ENCODE measurements at places on chromosomes 12 and 14. TPM values are rescaled to one million over a fixed set of nuclear protein-coding genes. Genes with fewer than 3 reads are reported as not detected.

DNA sequence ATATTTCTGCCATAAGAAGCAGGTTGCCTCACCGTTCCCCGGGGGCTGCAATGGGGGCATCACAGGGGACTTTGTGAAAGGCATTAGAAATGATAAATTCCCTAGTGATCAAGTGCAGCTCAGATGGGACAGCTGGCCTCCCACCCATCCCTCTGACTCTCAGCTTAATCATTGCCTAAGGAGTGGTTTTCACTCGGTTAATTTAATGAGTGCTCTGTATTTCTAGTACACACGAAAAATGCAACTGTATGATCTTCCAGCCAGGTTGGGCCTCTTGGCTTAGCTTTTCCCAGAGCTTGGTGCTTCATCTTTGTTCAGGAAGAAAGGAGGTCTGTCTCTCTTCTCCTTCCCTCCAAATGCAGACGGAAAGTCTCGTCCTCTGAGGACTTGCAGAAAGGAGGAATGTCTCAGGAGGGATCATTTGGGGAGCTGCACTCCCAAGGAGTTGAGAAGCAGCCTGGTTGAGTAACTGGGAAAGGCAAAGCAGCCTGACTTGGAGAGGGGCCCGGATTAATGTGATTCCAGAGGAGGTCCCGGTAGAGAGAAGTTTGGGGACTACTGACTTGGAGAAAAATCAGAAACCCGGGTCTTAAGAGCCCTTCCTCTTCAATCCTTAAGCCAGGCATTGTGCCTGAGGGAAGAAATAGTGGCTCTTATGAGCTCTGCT is 7.2 kb downstream of the CD9 start:
- DNase-seq, result no peak

- DNase-seq, result no peak
Observed at GRCh38 chr14:66802962-66803361, 295.0 kb downstream of the GPHN start.

PDE3A gene
- 22.5 TPM for total RNA-seq

GRCh38 chr12:119153477-119154434 is 25.0 kb upstream of the HSPB8 start:
- peak; percentile 78 for DNase-seq

- no peak for DNase-seq
Observed at GRCh38 chr14:50758305-50758704, 72.7 kb downstream of the NIN start.

DNA sequence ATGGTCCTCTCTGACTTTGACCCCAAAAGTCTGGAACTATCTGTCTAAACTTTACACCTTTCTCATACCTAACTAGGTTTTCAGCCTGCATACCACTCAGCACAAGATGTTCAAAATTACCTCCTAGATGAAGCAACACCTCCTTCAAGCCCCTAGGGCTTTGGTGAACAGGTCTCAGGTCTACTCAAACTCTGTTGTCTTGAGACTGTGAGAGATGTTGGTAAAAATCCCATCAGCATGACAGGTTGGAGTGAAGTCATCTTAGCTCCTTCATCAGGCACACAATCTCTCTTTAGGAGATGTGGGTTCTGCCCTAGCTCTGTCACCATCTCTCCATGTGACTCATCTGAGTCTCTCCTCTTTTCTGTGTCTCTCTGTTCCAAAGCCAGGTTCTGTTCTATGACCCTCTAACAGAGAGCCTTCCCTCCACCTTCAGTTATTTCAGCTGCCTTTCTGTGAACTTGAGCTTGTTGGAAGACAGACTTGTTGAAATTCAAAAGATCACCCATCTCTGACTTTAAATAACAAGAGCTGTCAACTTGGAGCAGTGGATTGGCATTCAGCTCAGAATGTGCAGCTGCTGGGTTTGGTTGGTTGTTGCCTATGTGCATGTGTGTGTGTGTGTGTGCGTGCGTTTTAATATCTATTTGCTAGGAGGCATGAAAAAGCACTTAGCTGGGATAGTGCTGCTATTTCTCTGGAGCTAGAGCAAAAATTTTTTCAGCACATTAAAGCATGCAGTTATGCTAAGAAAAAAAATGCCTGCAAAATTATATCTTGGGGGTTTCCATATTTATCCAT is 130.7 kb downstream of the CRACR2A start:
- DNase-seq, result no peak

DNA sequence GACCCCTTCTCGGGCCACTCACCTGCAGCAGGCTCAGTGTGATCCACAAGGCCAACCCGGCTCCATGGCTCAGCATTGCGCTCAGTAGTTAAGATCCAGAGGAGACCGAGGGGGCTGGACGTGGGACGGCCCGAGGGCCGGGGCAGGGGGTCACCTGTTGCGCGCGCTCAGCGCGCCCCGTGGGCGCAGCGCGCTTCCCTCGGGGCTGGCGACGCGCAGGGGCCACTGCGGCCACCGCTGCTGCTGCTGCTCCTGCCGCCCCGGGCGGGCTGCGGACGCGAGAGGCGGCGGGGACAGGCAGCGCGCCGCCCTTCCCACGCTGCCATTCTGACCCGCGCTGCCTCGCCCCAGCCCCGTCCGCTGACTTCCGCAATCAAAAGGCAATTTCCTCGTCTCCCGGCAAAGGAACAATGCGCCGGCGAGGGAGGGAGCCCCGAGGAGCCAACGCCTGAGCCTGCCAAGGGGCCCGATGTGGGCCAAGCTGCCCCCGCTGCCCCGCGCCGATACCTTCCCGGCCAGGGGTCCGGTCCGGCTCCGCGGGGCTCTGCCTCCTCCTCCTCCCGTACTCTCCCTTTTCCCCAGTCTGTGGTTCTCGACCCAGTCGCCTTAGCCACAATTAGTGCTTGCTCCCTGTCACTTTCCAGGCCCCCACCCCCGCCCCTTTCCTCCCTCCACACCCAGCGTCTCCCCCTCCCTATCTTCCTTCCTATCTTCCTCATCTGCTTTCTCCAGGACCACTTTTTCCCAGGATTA is 27.3 kb downstream of the PTPRB start:
- DNase-seq, result peak; percentile 19

DNA sequence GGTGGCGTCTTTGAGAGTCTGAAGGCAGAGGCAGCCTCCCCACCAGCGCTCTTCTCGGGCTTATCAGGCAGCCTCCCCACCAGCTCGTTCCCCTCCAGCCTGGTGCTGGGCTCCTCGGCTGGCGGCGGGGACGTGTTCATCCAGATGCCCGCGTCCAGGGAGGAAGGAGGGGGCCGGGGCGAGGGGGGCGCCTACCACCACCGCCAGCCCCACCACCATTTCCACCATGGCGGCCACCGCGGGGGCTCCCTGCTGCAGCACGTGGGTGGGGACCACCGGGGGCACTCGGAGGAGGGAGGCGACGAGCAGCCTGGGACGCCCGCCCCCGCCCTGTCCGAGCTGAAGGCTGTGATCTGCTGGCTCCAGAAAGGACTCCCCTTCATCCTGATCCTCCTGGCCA is 11.8 kb downstream of the RNFT2 start:
- DNase-seq, result no peak

GRCh38 chr14:54486685-54487084 is 2.1 kb downstream of the GMFB start:
- DNase-seq, result no peak
